ENCODE measurements at places on chromosomes 13 and 19. TPM values are rescaled to one million over a fixed set of nuclear protein-coding genes. Genes with fewer than 3 reads are reported as not detected.

DNA sequence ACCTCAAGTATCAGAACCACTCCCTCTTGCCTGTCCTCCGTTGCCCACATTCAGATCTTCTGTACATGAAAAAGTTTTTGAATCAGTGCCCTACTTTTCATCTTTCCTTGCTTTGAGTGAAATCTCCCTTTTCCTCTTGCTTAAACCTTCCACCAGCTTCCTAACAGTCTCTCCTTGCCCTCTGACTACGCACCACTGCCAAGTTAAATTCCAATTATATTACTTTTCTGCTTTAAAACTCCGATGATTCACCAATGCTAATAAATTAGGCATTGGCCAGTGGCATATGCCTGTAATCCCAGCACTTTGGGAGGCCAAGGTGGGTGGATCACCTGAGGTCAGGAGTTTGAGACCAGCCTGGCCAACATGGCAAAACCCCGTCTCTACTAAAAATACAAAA, 30.7 kb upstream of the RFXAP start:
- DNase-seq: peak; percentile 30

- DNase-seq: peak; percentile 31
These were observed 571.1 kb downstream of the MYO16 start for GRCh38 chr13:109200556-109200955.

TEX29 gene
- 0.70 TPM for total RNA-seq

GRCh38 chr13:20126541-20127261, 34.2 kb downstream of the GJA3 start:
- DNase-seq: no peak

- no peak for DNase-seq
These were observed 337 bp upstream of the FXYD7 start for GRCh38 chr19:35142606-35143230.

All from HT1080 (cell line).